Gastrocnemius medialis (tissue), 4 donors: ENCODE measurements at places on chromosomes 6 and 20. TPM values are rescaled to one million over a fixed set of nuclear protein-coding genes. Genes with fewer than 3 reads are reported as not detected.
A peak's percentile ranks its signal among the peaks of the same experiment; 100 is the strongest.

Gene FAM162B
- total RNA-seq: 8.2 TPM

DNA sequence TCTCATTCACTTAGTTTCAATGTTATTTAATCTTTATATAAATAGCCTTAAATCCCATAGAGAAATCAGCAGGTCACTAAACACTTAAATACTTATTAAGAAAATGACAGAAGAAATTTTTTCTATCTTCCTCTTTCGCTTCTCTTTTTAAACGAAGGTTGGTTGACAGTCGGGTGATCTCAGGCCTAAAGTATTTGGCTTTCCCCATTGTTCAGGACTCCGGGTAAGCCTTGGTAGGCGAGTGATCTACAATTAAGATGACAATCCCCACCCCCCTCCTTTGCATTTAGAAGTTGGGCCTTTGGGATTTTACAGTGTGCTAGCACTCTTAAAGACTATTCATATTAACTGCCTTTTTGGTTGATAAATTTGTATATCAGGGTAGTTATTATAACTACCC is 19.7 kb upstream of the UTRN start:
- peaks cover 26% of the 10 kb centered on the region for H3K4me1 ChIP-seq
- H3K27me3 ChIP-seq: no peaks in the 10 kb centered on the region
- no peak overlapping the region for H3K4me3 ChIP-seq
- H3K27ac ChIP-seq: peak overlapping the region; percentile 74
- no peaks in the 10 kb centered on the region for H3K36me3 ChIP-seq

- no peak for DNase-seq
- H3K27ac ChIP-seq: no peak overlapping the region
- H3K36me3 ChIP-seq: no peaks in the 10 kb centered on the region
- H3K4me3 ChIP-seq: no peak overlapping the region
- no peaks in the 10 kb centered on the region for H3K4me1 ChIP-seq
- H3K27me3 ChIP-seq: no peaks in the 10 kb centered on the region
These were observed 436.2 kb upstream of the SOX4 start for GRCh38 chr6:21157186-21157929.

DNA sequence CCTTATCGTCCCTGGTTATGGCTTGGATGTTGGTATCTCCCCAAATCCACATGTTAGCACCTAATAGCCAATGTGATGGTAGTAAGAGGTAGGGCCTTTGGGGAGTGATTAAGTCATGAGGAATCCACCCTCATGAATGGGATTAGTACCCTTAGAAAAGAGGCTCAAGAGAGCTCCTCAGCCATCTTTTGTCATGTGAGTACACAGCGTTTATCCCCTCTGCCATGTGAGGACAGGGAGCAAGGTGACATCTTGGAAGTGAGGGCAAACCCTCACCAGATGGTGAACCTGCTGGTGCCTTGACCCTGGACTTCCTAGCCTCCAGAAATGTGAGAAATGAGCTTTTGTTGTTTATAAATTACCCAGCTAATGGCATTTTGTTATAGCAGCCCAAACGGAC is 16.1 kb upstream of the SIRPB2 start:
- no peaks in the 10 kb centered on the region for H3K27me3 ChIP-seq
- no peak for DNase-seq
- no peaks in the 10 kb centered on the region for H3K4me1 ChIP-seq
- no peaks in the 10 kb centered on the region for H3K36me3 ChIP-seq
- no peak overlapping the region for H3K27ac ChIP-seq

GRCh38 chr20:23127506-23128279 is 41.6 kb upstream of the CD93 start:
- peaks cover 15% of the 10 kb centered on the region for H3K4me1 ChIP-seq
- no peaks in the 10 kb centered on the region for H3K27me3 ChIP-seq
- H3K36me3 ChIP-seq: no peaks in the 10 kb centered on the region
- no peak for DNase-seq
- H3K27ac ChIP-seq: peak overlapping the region; percentile 86
- no peak overlapping the region for H3K4me3 ChIP-seq

- H3K27ac ChIP-seq: peak overlapping the region; percentile 83
- no peaks in the 10 kb centered on the region for H3K27me3 ChIP-seq
- no peaks in the 10 kb centered on the region for H3K36me3 ChIP-seq
- H3K4me1 ChIP-seq: peaks cover 33% of the 10 kb centered on the region
- DNase-seq: peak; percentile 27
These were observed 766 bp downstream of the SLC16A10 start for GRCh38 chr6:111087871-111088667.

DNA sequence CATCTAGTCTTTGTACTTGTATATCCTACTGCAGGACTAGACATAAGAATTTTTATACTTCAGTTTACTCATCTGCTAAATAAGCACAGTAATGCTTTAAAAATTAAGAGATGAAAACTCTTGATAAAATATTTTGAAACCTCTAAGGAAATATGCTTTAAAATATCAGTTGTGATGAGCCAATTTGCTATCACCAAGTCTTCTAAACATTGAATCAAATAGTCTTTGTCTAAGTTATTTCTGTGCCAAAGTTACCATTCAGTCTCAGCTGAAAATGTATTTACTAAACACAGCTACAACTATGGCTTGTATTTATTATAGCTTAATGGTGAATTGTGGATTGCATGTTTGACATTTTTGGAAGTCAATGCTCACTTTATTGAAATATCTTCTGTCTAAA is 46.2 kb upstream of the RFPL4B start:
- no peaks in the 10 kb centered on the region for H3K27me3 ChIP-seq
- H3K4me3 ChIP-seq: no peak overlapping the region
- no peaks in the 10 kb centered on the region for H3K4me1 ChIP-seq
- no peaks in the 10 kb centered on the region for H3K36me3 ChIP-seq
- H3K27ac ChIP-seq: no peak overlapping the region
- no peak for DNase-seq

Gene PDYN
- not detected for total RNA-seq

Gene LY6G6C
- total RNA-seq: not detected

- H3K36me3 ChIP-seq: no peaks in the 10 kb centered on the region
- H3K4me1 ChIP-seq: peaks cover 4% of the 10 kb centered on the region
- H3K27me3 ChIP-seq: no peaks in the 10 kb centered on the region
- DNase-seq: no peak
These were observed 54.7 kb upstream of the TRIM39 start for GRCh38 chr6:30272032-30272431.

Gene PRKN
- total RNA-seq: 21.6 TPM

Gene LRRN4
- not detected for total RNA-seq

GRCh38 chr20:47535088-47535487 is 33.4 kb downstream of the NCOA3 start:
- H3K36me3 ChIP-seq: no peaks in the 10 kb centered on the region
- no peak for DNase-seq
- no peak overlapping the region for H3K27ac ChIP-seq
- H3K4me1 ChIP-seq: peaks cover 5% of the 10 kb centered on the region
- H3K27me3 ChIP-seq: no peaks in the 10 kb centered on the region
- no peak overlapping the region for H3K4me3 ChIP-seq

DNA sequence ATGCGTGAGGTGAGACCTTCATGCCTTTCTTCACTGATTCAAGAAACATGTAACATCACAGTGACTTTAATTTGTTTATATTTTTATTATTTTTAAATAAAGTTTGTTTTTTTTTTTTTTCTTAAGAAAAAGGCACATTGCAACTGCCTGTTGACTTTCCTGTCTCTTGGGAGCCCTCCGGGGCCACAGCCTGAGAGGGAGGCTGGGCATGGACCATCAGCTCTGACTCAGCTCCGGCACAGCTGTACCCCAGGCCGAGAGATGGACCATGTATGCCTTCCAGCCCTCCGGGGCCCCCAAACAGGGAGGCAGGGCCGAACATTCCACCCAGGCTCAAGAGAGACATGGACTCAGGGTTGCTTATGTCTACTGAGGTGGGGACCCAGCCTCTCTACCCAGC is 99.9 kb downstream of the NFATC2 start:
- DNase-seq: no peak
- no peak overlapping the region for H3K27ac ChIP-seq
- H3K27me3 ChIP-seq: no peaks in the 10 kb centered on the region
- H3K36me3 ChIP-seq: no peaks in the 10 kb centered on the region
- peaks cover 20% of the 10 kb centered on the region for H3K4me1 ChIP-seq

DNA sequence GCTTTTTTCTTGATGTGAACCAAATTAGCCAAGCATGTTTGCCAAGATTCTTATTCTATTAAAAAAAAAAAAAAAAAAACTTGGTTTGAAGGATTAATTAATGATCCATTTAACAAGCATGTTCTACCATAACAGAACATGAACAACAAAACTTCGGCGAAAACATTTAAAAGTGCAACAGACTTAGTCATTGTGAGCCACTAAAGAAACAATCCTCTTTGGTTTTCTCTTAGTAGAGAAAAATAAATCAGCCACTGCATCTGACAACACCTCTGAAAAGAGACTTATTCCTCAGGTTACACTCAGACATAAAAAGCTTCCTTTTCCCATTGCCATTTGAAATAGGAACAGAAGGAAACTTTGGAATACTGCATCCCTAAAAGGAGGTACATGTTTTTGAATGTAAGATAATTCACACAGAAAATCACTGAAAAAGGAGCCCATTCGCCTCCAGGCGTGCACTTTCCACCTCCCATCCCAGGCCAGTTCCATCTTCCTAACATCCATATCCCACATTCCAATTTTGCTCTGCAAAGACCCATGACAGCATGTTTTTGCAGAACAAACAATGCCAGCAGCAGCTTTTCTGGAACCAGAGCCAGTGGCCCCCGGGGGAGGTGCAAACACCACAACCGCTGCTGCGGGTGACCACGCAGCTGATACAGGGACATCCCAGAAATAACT is 79.5 kb downstream of the ZMYND8 start:
- H3K27me3 ChIP-seq: no peaks in the 10 kb centered on the region
- no peaks in the 10 kb centered on the region for H3K36me3 ChIP-seq
- H3K4me3 ChIP-seq: no peak overlapping the region

Gene KIAA0408
- total RNA-seq: 34.0 TPM

GRCh38 chr20:19890445-19891051 is 126.6 kb upstream of the NAA20 start:
- H3K27me3 ChIP-seq: no peaks in the 10 kb centered on the region
- DNase-seq: no peak
- H3K4me1 ChIP-seq: peaks cover 53% of the 10 kb centered on the region
- H3K36me3 ChIP-seq: no peaks in the 10 kb centered on the region
- H3K4me3 ChIP-seq: peak overlapping the region; percentile 38

- no peak overlapping the region for H3K4me3 ChIP-seq
- H3K27ac ChIP-seq: no peak overlapping the region
- no peaks in the 10 kb centered on the region for H3K36me3 ChIP-seq
- no peaks in the 10 kb centered on the region for H3K4me1 ChIP-seq
- H3K27me3 ChIP-seq: no peaks in the 10 kb centered on the region
These were observed 231.9 kb downstream of the CD83 start for GRCh38 chr6:14349507-14349906.

GRCh38 chr20:34150306-34151000 is 38.4 kb upstream of the EIF2S2 start:
- H3K4me1 ChIP-seq: no peaks in the 10 kb centered on the region
- no peak overlapping the region for H3K27ac ChIP-seq
- no peak overlapping the region for H3K4me3 ChIP-seq
- no peak for DNase-seq

Gene LAMA2
- total RNA-seq: 73.8 TPM

Gene HLA-C
- total RNA-seq: 76.5 TPM

- H3K27ac ChIP-seq: no peak overlapping the region
- H3K4me1 ChIP-seq: peaks cover 7% of the 10 kb centered on the region
- peaks cover 21% of the 10 kb centered on the region for H3K27me3 ChIP-seq
- no peaks in the 10 kb centered on the region for H3K36me3 ChIP-seq
These were observed 3.6 kb downstream of the SULF2 start for GRCh38 chr20:47781632-47782031.

- H3K4me1 ChIP-seq: no peaks in the 10 kb centered on the region
- H3K4me3 ChIP-seq: no peak overlapping the region
- no peaks in the 10 kb centered on the region for H3K27me3 ChIP-seq
- no peak overlapping the region for H3K27ac ChIP-seq
- no peak for DNase-seq
These were observed 525.4 kb upstream of the ID4 start for GRCh38 chr6:19311786-19312185.

Gene MAPK13
- total RNA-seq: 0.72 TPM

DNA sequence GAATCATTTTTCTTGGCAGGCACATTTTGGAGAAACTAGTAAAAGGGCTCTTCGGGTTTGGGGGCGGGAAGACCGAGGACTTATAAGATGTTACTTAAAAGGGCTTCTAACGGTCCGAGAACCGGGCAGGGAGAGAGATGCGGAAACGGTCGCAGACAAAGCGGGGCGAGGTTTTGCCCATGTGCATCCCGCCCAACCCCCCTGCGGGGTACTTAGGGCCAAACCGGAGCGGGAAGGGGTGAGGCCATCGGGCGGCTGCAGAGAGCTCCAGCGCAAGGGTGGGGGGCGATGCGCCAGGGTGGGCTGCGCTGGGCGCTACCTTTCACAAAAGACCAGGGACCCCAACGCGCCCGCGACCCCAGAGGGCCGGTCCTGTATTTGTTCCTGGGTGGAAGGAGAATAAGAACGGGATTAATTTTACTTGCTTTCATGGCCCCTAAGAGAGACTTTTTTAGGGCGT is 616 bp downstream of the TUBB start:
- H3K36me3 ChIP-seq: no peaks in the 10 kb centered on the region
- peak overlapping the region; percentile 99 for H3K27ac ChIP-seq
- H3K4me1 ChIP-seq: peaks cover 32% of the 10 kb centered on the region
- H3K27me3 ChIP-seq: no peaks in the 10 kb centered on the region
- H3K4me3 ChIP-seq: peak overlapping the region; percentile 84

- H3K4me1 ChIP-seq: no peaks in the 10 kb centered on the region
- DNase-seq: no peak
These were observed 4.1 kb upstream of the SPAG4 start for GRCh38 chr20:35611482-35611881.

Gene HLA-DPB1
- total RNA-seq: 27.4 TPM

DNA sequence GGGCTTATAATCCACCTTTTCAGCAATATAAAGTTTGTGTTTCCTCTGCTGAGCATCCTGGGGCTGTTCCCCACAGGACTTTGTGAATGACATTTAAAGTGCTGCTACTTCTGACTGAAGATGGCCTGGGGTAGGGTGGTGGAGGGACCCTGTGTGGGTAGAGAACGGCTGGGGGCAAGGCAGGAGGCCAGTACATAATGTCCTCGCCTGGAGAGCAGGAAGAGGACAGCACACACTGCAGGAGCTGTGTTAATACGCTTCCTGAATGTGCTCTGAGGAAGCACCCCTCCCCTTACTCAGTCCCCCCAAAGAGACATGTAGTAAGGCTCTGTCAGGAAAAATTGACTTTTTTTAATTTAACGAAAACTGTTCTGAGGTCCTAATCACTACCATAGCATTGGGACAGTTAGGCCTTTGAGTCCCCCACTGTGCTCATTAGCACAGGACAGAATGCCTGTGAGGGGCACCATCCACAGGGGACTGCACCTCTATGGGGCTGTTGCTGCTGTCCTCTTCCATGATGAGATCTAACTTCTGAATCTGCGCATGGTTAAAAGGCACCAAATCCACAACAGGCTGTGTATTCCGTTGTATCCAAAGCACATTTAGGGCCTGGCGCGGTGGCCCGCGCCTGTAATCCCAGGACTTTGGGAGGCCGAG is 68.5 kb downstream of the LYRM4 start:
- H3K36me3 ChIP-seq: no peaks in the 10 kb centered on the region
- DNase-seq: no peak
- H3K4me1 ChIP-seq: peaks cover 5% of the 10 kb centered on the region
- no peak overlapping the region for H3K4me3 ChIP-seq
- H3K27me3 ChIP-seq: no peaks in the 10 kb centered on the region

Gene C20orf144
- not detected for total RNA-seq

- H3K4me3 ChIP-seq: no peak overlapping the region
- no peak overlapping the region for H3K27ac ChIP-seq
- no peaks in the 10 kb centered on the region for H3K27me3 ChIP-seq
These were observed 101.7 kb upstream of the SPACA1 start for GRCh38 chr6:87945966-87946365.
